ENCODE measurements at places on chromosomes 12 and 14.

GRCh38 chr12:127528551-127528950 is 738.4 kb upstream of the TMEM132C start:
- no peak for DNase-seq

- no peak for DNase-seq
These were observed 2.0 kb upstream of the ATN1 start for GRCh38 chr12:6925540-6926279.

DNA sequence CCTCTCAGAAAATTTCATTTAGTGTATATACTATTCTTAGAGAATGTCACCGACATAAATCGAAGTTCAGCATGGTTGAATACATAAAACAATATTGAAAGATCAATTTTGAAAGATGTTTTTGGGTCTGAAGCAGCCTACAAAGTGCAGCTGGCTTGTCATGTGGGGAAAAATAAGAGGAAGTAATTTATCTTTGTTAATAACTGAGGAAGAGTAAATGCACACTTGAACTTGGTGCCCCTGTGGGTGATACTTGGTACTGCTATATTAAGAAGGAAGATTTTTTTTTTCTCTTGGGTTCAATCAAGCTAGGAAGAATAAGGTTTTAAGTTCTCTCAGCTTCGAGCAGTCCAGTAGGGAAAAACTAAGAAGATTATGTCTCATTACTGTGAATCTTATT is 661.3 kb downstream of the RPL10L start:
- DNase-seq = no peak

DNA sequence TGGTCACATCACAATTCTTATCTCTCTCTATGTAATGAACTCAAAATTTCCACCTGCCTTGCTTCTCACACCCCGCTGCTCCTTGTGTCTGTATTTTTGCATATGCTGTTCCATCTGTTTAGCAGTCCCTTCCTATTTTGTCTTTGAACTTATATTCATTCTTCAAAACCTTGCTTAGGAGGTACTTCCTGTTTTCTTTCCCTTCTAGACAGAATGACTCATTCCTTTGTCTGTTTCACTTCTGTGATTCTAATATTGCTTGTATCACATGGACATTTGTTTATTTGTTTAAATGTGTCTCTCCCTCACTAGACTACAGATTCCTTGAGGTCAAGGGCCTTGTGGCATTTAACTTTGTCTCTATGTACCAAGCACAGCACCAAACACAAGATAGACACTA is 424.2 kb downstream of the ETNK1 start:
- DNase-seq = no peak

DNA sequence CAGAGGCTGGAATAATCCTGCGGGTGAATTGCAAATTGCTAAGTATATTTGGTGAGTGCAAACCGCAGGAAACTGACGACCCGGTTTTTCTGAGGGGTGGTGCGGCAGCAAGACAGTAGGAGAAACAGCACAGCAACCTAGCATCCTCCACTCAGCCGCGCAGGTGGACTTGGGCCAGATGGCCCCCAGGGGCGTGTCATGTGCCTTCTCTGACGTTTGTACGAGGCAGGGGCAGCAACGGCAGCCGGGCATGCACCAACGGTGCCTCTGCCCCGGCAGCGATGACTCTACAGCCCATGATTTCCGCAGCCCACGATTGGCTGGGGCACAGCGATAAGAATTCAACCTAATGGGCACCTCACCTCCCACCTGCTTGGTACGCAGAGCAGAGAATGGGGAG is 11.1 kb upstream of the CLEC2A start:
- DNase-seq = no peak

GRCh38 chr12:12072064-12072760 is 1.5 kb downstream of the BCL2L14 start:
- peak; percentile 33 for DNase-seq

DNA sequence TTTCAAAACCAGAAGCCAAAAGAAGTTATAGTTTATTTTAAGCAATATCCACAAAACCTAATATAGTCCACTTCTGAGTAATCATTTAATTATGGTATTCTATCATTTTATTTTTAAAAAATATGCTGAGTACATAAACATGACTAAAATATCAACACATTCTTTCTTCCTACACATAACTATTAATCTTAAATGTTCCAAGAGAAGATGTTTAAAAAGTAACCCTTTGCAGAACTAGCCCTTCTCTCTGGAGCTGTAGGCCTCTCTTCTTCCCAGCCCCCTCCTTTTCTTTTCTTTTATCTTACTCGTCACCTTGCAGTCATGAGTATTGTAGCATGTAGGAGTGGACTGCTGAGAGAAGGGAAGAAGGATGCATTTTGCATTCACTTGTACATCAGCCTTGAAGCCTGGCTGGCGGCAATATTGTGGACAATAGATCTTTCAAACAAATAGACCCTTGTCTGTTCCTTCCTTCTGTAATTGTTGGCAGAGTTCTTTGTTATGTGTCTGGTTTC is 941.9 kb downstream of the NRXN3 start:
- no peak for DNase-seq

Measured in activated T-cell treated with anti-CD3 and anti-CD28 coated beads for 1 hour (primary cell).